ENCODE measurements at places on chromosomes 5 and 9.
A peak's percentile ranks its signal among the peaks of the same experiment; 100 is the strongest.

GRCh38 chr5:76451031-76451701, 48.1 kb downstream of the IQGAP2 start:
- peak; percentile 65 for DNase-seq

GRCh38 chr9:127794001-127794791, 8.4 kb downstream of the CDK9 start:
- no peak for DNase-seq

DNA sequence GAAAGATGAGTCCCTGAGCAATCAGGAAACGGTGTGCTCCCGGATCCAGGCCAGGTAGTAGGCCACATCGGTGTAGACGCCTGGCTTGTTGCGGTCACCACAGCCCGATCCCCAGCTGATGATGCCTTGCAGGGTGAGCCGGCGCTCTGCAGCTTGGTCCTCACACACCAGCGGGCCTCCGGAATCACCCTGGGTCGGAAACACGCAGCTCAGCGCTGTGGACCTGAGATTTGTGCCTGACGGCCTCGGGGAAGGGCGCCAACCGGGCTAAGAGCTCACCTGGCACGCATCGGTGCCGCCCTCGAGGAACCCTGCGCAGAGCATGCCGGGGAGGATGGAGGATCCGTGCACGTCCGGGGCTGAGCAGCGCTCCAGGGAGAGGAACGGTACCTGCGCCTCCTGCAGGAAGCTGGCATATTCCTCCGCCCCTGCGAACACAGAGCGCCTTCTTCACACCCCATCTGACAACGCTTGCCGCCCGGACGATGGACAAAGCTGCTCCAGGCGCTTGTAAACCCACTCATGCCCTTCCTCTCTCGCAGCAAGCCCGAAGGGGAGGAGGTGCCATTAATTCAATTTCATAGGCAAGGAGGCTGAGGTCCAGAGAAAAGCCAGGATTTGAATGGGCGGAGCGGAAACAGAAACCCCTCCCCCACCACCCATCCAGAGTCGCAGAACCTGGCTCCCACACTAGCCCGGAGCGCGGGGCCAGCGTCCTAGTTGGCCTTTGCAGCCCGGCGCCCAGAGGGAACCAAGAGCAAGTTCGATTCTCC, 2.0 kb upstream of the PFN3 start:
- no peak for DNase-seq

GRCh38 chr5:137303509-137303908, 195.6 kb downstream of the SPOCK1 start:
- DNase-seq = no peak

GRCh38 chr5:73496984-73497457, 1.2 kb upstream of the BTF3 start:
- peak; percentile 77 for DNase-seq

DNA sequence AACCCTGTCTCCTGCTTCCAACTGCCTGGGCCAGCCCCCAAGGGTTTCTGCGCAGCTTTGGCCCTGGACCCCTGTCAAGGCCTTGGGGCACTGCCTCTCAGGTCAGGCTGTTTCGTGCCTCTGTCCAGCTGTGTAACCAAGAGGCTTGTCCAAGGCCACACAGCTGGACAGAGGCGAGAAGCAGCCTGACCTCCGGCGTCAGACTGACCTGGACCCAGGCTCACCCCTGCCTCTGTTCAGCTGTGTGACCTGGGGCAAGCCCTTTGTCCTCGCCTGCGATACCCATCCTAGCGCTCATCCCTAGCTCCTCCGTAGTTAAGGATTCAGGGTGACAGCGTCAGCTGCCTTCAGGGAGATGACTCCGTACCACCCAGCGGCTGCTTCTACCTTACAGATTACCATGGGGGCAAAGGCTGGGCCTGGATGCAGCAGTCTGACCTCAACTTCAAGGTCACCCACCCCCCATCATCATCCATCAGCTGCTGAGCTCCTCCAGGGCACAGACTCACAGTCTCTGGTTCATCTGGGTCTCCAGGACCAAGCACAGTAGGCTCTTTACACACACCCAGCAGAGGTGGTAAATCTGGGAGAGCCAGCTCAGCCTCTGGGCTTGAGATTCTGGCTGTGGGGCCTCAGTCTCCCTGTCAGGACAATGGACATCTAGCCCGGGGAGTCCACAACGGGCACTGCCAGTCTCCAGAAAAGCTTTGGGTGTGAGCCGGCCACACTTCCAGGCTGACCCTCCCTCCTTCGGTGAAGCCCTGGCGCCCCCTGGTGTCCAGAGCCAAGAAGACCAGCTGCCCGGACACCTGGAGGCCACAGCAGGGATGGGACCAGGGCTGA, 7.9 kb downstream of the AK1 start:
- peak; percentile 82 for DNase-seq

GRCh38 chr5:113390224-113390623, 44.6 kb downstream of the TSSK1B start:
- DNase-seq = no peak

GRCh38 chr9:73168298-73168934, 16.8 kb downstream of the ANXA1 start:
- peak; percentile 16 for DNase-seq

GRCh38 chr5:92852219-92852618, 728.8 kb downstream of the NR2F1-AS1 start:
- DNase-seq = no peak

DNA sequence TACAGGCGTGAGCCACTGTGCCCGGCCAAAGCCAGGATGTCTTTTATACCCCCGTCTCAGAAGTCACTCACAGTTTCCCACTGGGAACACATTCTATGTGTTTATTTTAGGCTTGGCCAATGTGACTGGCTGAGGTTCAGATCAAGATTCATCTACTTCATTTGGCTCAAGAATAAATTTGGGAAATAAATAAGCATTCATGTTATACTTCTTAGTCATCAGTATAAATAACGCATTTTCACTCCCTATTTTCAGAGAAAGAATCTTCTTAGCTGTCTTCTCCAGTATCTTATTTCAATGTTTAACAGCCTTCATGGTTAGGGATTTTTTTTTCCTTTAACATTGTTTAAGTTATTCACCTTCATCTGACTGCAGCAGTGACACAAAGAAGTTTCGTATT, 11.8 kb downstream of the S100Z start:
- no peak for DNase-seq

- no peak for DNase-seq
Observed at GRCh38 chr9:105330755-105331154, 86.3 kb downstream of the SLC44A1 start.

- no peak for DNase-seq
Observed at GRCh38 chr9:113934829-113935676, 58.9 kb downstream of the ZNF618 start.

GRCh38 chr9:133873461-133873891, 118.6 kb downstream of the VAV2 start:
- DNase-seq = no peak

GRCh38 chr5:66553916-66554575, 42.1 kb upstream of the MAST4 start:
- DNase-seq = no peak

- DNase-seq = no peak
Observed at GRCh38 chr5:173565491-173566072, 50.9 kb downstream of the BOD1 start.

DNA sequence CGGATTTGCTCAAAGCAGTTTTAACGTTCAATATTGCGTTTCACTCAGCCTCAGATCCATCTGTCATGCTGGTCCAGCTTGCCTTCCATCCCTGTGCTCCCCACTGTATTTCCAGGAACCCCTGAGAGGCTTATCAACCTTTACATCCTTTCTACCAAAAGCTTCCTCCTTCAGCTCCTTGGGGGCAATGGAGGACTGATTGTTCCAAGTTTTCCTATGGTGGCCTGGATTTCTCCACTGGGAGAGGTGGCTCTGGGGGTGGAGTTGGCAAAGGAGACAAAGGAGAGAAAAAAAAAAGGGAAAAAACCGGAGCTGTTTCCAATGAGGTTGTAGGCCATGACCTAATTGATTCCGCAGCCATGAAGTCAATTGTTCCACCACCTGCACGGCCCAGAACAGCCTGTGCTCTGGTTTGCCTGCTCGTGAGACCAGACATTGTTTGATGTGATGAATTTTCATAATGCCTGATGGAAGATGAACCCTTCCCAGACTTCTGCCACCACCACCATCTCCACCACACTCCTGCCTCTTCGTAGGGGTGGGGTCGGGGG, 54.1 kb downstream of the ABLIM3 start:
- DNase-seq = no peak

- no peak for DNase-seq
Observed at GRCh38 chr9:70477146-70477745, 62.8 kb upstream of the KLF9 start.

DNA sequence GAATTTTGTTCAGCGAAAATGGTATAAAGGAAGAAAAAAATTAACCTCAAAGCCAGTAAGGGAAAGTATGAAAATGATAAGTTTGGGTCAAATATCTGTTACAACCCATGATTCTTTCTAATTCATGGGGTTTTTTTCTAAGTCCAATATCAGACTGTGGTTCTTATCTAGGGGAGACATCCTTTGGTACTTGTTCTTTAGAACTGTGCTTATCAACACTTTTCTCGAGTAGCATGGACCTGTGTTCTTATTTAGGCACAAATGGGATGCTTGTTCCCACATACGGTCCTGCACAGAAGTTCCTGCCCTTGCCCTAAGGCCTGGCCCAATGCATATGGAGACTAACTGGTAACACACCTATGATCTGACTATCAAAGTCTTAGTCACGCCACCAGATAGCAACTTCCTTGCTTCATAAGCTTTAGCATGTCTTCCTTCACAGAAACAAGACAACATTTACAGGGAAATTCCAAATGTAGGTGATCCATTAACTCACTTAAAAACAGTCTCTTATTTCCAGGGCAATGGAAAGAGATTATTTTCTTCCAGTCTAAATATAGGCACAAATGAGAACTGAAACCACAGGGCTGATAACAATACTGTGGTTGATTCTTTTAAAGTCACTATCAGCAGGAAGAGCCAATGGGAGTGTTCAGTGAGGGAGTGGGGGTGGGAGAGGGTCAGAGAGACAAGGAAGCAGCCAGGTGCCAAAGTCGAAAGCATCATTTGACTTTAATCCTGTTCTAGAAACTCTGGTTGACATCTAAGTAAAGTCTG, 268.8 kb upstream of the ANKRD55 start:
- DNase-seq = peak; percentile 60

DNA sequence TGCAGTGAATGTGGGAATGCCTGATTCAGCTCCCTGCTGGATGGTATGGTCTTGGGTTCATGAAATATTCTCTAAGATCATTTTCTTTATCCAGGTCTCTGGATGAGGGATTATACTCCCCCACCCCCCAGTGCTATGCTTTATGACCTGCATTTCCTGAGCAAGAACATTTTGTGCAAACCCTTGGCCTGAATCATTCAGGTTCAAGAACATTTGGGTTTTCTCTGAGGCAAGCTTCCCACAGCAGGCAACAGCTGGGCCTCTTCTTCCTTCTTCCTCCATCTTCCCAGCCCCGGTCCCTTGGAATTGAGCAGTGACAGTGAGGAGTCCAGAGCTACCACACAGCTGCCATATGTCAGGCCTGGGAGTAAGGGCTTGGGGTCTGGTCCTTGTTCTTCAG, 58.6 kb upstream of the TNFSF15 start:
- no peak for DNase-seq

DNA sequence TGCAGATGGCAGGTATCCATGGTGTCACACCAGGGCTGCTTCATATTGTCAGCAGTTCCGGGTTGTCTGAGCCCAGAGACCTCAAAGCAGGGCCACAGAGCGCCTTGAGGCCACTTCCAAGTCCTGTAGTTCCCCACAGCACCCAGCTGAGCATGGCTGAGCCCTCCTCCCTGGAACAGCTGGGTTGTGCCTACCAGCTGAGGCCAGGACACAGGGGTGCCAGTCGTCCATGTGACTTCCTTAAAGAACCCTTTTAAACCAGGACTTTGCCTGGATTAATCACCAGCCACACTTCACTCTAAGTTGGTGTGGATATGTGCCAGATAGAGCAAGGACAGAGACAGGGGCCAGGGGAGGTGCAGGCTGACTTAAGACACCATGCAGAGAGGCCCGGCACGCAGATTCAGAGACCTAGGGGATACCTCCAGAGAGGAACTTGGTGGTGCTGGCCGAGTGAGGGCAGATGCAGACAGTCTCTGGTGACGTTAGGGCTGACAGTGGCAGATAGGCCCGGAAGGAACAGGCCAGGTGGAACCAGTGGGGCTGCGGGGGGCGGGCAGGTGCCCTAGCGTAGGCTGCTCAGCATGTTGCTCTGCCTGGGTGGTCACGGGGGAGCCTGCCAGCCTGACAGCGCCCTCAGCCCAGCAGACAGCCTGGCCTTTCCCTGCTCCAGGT, 142.7 kb downstream of the CACNA1B start:
- no peak for DNase-seq

DNA sequence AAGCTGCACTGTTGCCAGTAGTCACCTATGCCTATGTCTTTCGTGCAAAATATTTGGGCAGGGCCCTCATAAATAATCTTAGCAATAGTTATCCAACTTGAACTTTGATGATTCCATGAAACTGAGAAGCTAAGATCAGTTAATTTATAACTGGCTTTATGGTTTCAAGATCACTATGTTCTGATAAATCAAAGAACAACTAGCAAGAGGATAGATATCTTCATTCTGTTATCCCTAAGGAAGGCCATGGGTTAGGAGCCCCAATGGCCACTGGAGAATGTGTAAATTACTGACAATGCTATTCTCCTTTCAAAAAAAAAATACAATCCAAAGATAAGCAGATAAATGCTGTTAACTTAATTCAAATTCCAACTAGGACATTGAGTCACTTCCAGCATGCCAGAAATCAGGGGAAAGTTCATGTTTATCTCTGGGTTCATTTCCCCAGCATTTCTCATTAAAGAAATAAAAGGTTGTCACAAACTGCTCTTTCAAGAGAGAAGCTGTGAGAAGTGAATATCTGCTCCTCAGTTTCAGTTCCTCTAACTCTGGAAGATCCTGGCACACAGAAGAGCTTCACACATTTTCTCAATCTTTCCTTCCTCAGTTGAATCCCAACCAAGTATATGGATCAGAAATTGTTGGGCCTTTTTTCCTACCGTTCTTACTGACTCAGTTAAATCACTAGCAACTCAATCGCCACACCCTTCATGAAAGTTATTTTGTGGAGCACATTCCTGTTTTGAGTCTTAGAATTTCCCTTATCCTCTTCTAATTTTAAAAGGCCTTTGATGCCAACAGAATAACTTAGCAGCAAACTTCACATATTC, 59.6 kb upstream of the SLC1A1 start:
- DNase-seq = no peak

GRCh38 chr9:116027951-116028350, 125.6 kb upstream of the PAPPA start:
- DNase-seq = no peak

DNA sequence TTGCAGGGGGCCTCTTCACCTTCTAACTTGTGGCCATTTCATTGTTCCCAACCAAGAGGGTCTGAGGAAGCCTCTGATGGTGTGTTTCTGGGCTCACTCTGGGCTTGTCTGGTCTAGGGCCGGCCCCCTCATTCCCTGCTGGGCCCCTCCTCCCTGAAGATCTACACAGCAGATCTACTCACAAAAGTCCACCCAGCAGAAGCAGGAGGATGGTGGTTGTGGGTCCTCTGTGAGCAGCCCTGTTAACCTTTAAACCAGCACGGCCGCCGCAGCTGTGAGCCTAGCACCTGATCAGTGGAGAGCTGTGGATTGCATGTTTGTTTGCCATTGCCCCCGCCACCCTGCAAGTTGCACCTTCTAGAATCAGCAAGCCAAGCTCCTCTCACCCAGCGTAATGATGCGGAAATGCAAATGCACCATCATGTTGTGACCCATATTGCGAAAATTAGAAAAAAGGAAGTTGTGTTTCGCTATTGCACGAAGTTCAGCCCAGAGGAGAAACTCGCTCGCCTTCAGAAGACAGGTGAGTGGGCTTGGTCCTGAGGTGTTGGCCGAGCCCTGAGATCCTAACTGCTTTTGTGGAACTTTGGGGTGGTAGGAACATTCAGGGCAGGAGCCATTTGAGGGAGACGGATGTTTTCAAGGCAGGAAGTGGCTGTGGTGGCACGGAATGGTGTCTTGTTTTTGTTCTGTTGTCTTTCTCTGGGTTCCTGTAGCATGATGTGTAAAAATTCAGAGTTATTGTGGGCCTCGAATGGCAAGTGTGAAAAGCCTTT, 16.7 kb downstream of the FGD3 start:
- peak; percentile 90 for DNase-seq
